ENCODE measurements at places on chromosomes 5 and 9. TPM values are rescaled to one million over a fixed set of nuclear protein-coding genes. Genes with fewer than 3 reads are reported as not detected.

Gene UBE2R2
- 21.9 TPM for polyA plus RNA-seq

Gene PLCXD3
- polyA plus RNA-seq, result not detected

- no peak for DNase-seq
Measured at GRCh38 chr9:129218918-129219317, 40.9 kb upstream of the IER5L start.

DNA sequence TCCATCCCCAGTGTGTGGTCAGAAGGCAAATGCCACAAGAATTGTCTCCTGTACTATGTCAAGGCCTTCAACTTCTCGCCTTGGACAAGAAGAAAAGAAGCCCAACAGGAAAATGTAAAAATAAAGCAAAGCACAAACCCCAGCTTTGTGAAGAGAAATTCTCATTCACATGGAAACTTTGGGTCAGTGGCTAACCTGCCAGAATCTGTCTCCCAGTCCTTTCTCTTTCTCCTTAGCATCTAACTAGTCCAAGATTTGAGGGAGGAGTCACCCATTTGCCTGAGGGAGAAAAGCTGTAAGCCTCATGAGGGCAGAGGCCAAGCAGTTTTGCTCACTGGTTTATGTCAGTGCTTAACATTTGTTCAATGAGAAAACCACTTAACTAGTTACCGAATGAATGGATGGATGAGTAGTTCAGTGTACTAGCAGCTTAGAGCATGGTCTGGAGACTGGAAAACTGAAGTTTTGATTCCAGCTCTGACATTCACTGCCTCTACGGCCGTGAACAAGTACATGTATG lies 36.0 kb downstream of the ADAM19 start:
- DNase-seq, result no peak

All from immature natural killer cell (primary cell).